ENCODE measurements at places on chromosomes 13 and 19.

DNA sequence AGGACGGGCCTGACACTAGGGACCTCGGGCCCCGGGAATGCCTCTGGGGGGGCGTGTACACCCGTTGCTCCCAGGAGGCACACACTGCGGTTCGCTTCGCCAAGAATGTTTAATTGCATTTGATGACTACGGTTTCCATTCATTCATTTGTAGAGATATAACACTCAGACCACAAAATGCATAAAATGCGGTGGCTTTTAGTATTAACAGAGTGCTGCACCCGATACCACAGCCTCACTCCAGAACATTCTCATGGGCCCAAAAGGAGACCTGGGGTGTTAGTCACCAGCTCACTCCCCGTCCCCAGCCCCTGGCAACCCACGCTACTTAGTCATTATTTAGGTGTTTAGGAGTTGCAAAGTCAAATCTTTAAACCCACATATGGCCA, 21.8 kb downstream of the HCN2 start:
- DNase-seq, result no peak

GRCh38 chr19:55461259-55461973, at the start of gene ISOC2:
ISOC2 (minus strand) TSS chr19:55461642; CDS start chr19:55456486, 5,156 bp downstream.
- peak; percentile 99 for DNase-seq

DNA sequence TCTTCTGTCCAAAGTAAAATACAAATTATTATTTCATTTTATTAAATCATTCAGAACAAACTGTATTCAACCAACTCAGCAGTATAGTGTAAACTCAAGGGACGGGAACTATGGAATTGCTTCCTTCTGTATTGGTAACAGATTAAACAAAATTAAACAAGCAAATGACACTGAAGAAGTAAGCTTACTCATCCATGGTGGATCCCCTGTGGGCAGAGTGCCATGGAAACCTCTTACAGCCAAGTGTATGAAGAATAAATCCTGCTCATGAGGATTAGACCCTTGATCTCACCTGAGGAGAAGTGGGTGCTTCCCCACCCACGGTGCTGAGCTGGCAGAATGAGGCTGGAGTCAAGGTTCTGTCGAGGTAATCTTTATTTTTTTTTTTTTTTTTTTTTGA, 18.0 kb upstream of the RFXAP start:
- DNase-seq, result no peak

DNA sequence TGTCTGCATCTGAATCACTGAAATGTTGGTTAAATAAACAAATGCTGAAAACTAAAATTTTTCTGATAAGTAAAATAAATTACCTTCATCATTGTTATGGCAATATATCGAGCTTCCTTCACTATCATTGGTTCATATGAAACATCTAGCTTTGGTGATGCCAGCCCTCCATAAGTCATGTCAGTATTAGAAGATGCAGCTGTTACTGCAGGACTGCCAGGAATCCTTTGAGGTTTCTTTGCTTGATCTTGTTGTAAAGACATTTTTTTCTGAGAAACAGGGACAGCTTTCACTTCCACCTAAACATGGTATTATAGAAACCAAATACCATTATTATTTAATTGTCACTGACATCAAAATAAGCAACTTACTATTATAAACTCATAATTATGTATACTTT, 123.7 kb upstream of the FBXL3 start:
- DNase-seq, result no peak

- DNase-seq, result no peak
Measured at GRCh38 chr13:79913141-79913827, 427.6 kb downstream of the SPRY2 start.

- no peak for DNase-seq
Measured at GRCh38 chr13:60226507-60226906, 62.8 kb upstream of the DIAPH3 start.

DNA sequence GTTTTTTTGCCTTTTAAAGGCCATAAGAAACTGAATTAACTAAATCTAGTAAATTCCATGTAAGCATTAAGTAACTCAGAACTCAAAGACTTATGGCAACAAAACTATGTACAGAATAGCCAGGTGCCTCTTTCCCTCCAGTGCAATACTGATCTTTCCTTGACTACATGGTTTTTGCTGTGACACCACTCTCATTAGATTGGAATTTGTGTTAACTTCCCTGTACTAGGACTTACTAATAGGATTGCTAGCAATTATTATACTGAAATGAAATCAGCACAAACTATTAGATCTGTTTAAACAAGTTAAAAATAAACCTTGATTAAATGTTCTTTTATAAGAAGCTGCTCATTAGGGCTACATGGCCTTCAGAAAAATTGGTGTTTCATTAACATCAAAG, 96.3 kb downstream of the DACH1 start:
- no peak for DNase-seq

GRCh38 chr13:113559061-113559460, 25.5 kb upstream of the TFDP1 start:
- no peak for DNase-seq

GRCh38 chr13:94176561-94176960, 302.9 kb downstream of the DCT start:
- no peak for DNase-seq

- no peak for DNase-seq
Measured at GRCh38 chr13:95833719-95834118, 156.8 kb downstream of the DNAJC3 start.
